Activated CD4-positive, alpha-beta T cell treated with anti-CD3 and anti-CD28 coated beads for 36 hours (primary cell): ENCODE measurements at places on chromosomes 3 and 15. TPM values are rescaled to one million over a fixed set of nuclear protein-coding genes. Genes with fewer than 3 reads are reported as not detected.

The GPR149 gene
- not detected for total RNA-seq

The EIF4E3 gene
- 28.7 TPM for total RNA-seq

The PRKAR2A gene
- total RNA-seq: 35.2 TPM

The GP5 gene
- 0.39 TPM for total RNA-seq

The CTXN2 gene
- not detected for total RNA-seq

The NTRK3 gene
- 0.88 TPM for total RNA-seq

The CCDC9B gene
- 0.98 TPM for total RNA-seq

The RETNLB gene
- total RNA-seq: not detected

The MINAR1 gene
- 0.39 TPM for total RNA-seq

The COL6A5 gene
- not detected for total RNA-seq

The SUSD5 gene
- total RNA-seq: not detected

The PTPRG gene
- 0.32 TPM for total RNA-seq

The SLCO2A1 gene
- total RNA-seq: not detected

The TMEM266 gene
- total RNA-seq: not detected

The EPHB1 gene
- 0.60 TPM for total RNA-seq

The ERICH6 gene
- total RNA-seq: 0.58 TPM

The MYH15 gene
- total RNA-seq: 0.58 TPM

The CEP152 gene
- 34.4 TPM for total RNA-seq

The GPR27 gene
- total RNA-seq: 1.6 TPM

The CCDC13 gene
- total RNA-seq: 0.46 TPM

The SMAD6 gene
- 0.19 TPM for total RNA-seq

The CATSPER2 gene
- total RNA-seq: 2.2 TPM

The TRAK1 gene
- 23.6 TPM for total RNA-seq

The CHRNA3 gene
- total RNA-seq: not detected

The MYZAP gene
- 0.11 TPM for total RNA-seq

The EPHA6 gene
- not detected for total RNA-seq

The SLC28A1 gene
- total RNA-seq: not detected

The UROC1 gene
- total RNA-seq: not detected

The SCN11A gene
- 0.09 TPM for total RNA-seq

The ISG20 gene
- total RNA-seq: 120 TPM

The ERC2 gene
- total RNA-seq: not detected

The GTF2A2 gene
- total RNA-seq: 198 TPM

The PP2D1 gene
- total RNA-seq: not detected

The TMEM207 gene
- not detected for total RNA-seq

The SEMA4B gene
- total RNA-seq: 12.5 TPM

The HGD gene
- total RNA-seq: 0.16 TPM

The PLA2G4D gene
- total RNA-seq: not detected

The SKOR1 gene
- total RNA-seq: 0.18 TPM

The LTK gene
- total RNA-seq: 0.11 TPM

The ZCWPW2 gene
- total RNA-seq: 0.39 TPM

The BFSP2 gene
- total RNA-seq: 0.21 TPM

The AHSG gene
- not detected for total RNA-seq

The CLPX gene
- 65.2 TPM for total RNA-seq

The CCDC80 gene
- not detected for total RNA-seq

The C3orf18 gene
- total RNA-seq: 31.9 TPM

The FBLN2 gene
- 0.05 TPM for total RNA-seq

The PRTG gene
- total RNA-seq: not detected

The RTP4 gene
- total RNA-seq: 2.0 TPM

The SERPINI2 gene
- not detected for total RNA-seq

The ROBO2 gene
- not detected for total RNA-seq

The CCDC54 gene
- total RNA-seq: not detected

The MESP2 gene
- total RNA-seq: 0.14 TPM

The SLITRK3 gene
- not detected for total RNA-seq

The MYL3 gene
- not detected for total RNA-seq

The SLC35A5 gene
- 16.5 TPM for total RNA-seq

The CCRL2 gene
- 1.0 TPM for total RNA-seq
